Urothelium cell line (cell line): ENCODE measurements at places on chromosomes 6 and 20.

DNA sequence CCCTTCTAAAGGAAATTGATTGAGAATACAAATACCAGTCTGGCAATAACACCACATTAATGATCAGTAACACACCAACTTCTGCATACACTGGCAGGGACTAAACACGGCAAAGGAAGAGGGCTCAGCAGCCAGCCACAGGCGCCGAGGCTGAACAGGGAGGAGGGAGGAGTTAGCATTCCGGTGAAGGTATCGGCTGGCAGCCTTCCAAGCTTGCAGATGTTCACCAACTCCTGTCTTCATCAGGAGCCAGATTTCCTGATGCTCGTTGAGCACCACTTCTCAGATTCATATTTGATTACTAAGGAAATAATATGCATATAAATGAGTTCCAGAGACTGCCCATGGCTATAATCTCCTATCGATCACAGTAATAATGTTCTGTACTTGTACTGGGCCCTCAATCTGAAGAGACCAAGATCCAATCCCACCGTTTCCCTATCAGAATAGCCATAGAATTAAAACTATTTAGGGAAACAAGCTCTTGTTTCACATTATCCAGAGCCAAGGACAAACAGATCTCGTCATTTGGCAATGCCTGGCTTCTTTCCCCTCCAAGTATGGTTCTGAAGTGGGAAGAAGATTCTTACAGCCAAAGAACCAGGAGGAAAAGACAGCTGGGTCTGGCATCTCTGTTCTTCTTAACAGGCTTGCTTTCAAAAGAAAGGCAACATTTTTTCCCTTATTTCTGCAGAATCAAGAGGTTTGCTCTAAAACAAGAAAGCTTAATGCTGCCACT is 42.2 kb downstream of the GFOD1 start:
- DNase-seq: peak; percentile 61

- no peak for DNase-seq
Observed at GRCh38 chr6:133887156-133887879, 1.6 kb upstream of the TCF21 start.

DNA sequence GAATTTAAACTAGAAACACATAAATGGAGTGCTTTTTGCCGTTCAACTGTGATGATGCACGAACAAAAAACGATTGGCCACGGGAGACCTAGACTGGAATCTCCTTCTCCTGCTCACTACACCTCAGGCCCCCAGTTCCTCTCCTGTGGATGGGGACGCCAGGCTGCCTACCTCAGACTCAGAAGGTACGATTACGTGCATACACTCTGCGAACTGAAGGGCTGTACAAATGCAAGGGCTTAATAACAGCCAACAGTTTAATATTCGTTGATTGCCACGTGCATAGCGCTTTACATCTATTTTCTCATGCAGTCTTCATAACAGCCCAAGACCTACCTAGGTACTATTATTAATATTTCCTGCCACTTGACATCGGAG is 495 bp upstream of the ARMC2 start:
- DNase-seq: no peak

DNA sequence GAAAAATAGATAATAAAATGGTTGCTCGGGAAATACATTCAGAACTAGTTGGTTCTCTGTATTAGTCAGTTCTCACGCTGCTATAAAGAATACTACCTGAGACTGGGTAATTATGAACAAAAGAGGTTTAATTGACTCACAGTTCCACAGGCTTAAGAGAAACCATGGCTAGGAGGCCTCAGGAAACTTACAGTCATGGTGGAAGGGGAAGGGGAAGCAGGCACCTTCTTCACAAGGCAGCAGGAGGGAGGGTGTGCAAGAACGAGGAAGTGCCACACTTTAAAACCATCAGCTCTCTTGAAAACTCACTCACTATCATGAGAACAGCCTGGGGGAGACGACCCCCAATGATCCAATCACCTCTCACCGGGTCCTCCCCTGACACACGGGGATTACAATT is 24.2 kb upstream of the SNX9 start:
- no peak for DNase-seq

GRCh38 chr6:43765776-43766499 is 4.1 kb upstream of the VEGFA start:
- DNase-seq: no peak
